ENCODE measurements at places on chromosomes 7 and 10. TPM values are rescaled to one million over a fixed set of nuclear protein-coding genes. Genes with fewer than 3 reads are reported as not detected.

GDF2 gene
- not detected for total RNA-seq

COL13A1 gene
- 2.7 TPM for total RNA-seq

IL6 gene
- total RNA-seq: not detected

ANKRD2 gene
- total RNA-seq: not detected

H2AZ2 gene
- 177 TPM for total RNA-seq

Measured in temporal lobe (tissue), 4 donors.